Activated CD4-positive, alpha-beta T cell treated with anti-CD3 and anti-CD28 coated beads, Interleukin-2, amount 50 U/mL, for 48 hours (primary cell): ENCODE measurements at places on chromosomes 7 and 10.

DNA sequence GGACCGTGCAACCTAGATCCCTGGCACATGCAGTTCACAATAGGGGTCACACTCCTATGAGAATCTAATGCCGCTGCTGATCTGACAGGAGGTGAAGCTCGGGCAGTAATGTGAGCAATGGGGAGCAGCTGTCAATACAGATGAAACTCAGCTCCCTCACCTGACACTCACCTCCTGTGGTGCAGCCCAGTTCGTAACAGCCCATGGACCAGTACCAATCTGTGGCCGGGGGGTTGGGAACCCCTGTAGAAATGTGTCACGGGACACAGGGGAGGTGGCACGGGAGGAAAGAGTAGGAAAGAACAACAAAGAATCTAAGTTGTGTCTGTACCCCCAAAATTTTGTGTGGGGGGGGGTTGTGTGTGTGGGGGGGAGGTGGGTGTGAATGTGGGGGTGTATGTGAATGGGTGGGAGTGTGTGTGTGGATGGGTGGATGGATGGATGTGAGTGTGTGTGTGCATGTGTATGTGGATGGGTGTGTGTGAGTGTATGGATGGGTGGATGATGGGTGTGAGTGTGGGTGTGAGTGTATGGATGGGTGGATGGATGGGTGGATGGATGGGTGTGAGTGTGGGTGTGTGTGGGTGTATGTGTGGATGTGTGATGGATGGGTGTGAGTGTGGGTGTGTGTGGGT is 33.1 kb downstream of the SFMBT2 start:
- no peak for DNase-seq

DNA sequence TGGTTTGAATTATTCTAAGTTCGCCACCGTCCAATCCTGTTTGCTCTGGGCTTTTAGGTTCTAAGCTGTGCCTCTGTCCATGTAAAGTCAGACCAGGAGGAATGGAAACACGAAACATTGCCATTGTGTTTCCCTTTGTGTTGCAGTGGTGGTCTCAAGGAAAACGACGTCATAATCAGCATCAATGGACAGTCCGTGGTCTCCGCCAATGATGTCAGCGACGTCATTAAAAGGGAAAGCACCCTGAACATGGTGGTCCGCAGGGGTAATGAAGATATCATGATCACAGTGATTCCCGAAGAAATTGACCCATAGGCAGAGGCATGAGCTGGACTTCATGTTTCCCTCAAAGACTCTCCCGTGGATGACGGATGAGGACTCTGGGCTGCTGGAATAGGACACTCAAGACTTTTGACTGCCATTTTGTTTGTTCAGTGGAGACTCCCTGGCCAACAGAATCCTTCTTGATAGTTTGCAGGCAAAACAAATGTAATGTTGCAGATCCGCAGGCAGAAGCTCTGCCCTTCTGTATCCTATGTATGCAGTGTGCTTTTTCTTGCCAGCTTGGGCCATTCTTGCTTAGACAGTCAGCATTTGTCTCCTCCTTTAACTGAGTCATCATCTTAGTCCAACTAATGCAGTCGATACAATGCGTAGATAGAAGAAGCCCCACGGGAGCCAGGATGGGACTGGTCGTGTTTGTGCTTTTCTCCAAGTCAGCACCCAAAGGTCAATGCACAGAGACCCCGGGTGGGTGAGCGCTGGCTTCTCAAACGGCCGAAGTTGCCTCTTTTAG is 46.3 kb upstream of the DMBT1 start:
- DNase-seq: no peak

DNA sequence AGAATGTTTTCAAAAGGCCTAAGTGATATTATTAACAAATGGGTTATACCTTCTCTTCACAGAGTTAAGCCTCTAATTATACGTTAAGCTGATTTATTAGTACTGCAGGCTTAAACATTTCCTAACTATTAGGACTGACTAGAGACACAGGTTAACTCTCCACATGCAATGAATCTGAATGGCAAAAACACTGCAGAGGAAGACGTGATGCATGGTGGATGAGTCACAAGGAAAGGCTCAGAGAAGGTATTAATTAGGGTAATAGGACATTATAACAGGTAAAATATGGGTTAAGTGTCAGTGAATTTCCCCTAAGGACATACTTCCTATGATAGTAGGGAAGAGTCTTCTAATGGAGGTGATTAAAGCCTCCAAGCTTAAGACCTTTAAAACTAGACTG is 24.7 kb upstream of the SEM1 start:
- DNase-seq: no peak

- no peak for DNase-seq
These were observed 867.3 kb upstream of the AUTS2 start for GRCh38 chr7:68730964-68731363.

DNA sequence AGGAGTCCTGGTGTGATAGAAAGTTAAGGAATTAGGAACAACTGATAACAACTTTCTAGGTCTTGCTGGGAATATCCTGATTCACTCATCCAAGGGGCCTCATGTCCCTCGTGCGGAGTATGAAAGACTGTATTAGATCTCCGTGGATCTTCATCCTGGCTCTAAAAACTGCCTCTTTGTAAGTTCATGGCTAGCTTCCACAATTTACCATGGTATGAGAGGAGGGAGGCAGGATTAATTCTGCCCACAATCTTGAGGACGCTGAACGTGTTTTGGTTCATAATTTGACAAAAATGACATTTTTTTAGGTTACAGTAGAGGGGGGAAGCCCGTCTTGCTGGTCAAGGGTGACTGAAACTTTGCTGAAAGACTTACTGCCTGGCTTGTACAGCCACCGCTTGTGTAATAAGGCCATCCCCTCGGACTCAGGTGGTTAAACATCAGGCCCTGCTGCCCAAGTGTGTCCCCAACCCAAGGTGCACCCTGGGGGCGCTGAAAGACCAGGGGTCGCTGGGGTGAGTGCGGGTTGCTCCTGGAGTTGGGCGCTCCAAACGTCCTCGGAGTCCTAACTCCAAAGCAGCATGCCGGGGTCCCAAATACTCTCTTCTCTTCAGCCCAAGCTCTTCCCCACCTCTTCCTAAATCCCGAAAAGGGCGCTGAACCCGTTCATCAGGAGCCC is 733 bp downstream of the HIBADH start:
- DNase-seq: peak; percentile 35
